ENCODE measurements at places on chromosomes 5 and 9.
A peak's percentile ranks its signal among the peaks of the same experiment; 100 is the strongest.

DNA sequence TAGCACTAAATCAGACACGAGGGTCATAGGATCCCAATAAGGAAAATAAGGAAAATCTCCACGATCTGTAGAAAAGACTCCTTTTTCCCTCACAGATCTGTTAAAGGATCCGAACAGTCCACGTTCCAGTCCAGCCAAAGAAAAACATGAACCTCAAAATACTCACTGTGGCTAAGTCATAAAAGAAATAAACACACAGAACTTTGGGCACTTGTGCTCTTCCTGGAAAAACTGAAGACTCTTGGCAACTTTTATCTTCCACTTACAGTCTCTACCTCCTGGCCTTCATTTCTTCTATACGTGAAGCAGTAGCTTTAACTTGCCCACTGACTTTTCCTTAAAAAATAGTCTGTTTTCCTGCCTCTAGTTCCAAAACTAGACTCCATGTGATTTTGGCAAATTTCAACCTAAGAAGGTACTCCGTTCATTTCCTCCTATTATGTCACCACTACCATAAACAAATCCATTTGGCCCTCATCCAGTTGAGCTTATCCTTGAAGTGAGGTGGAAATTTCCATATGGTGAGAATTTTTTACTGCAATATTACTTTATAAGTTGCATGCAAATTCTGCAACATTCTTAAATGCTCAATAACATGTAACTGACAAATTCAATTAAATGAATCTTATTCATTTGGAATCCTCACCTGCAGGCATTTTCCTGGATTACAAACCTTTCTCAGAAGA, 5.3 kb upstream of the LHFPL2 start:
- DNase-seq: no peak
- no peaks in the 10 kb centered on the region for H3K4me1 ChIP-seq
- no peak overlapping the region for H3K27ac ChIP-seq
- H3K4me3 ChIP-seq: no peak overlapping the region
- no peaks in the 10 kb centered on the region for H3K27me3 ChIP-seq
- H3K36me3 ChIP-seq: no peaks in the 10 kb centered on the region

GRCh38 chr5:88675168-88675707, 207.7 kb downstream of the MEF2C start:
- no peaks in the 10 kb centered on the region for H3K36me3 ChIP-seq
- no peaks in the 10 kb centered on the region for H3K4me1 ChIP-seq
- DNase-seq: no peak
- H3K4me3 ChIP-seq: no peak overlapping the region

GRCh38 chr5:94066437-94067207, 325.2 kb upstream of the POU5F2 start:
- H3K27ac ChIP-seq: no peak overlapping the region
- H3K4me3 ChIP-seq: no peak overlapping the region
- DNase-seq: no peak
- H3K4me1 ChIP-seq: no peaks in the 10 kb centered on the region
- no peaks in the 10 kb centered on the region for H3K36me3 ChIP-seq

- no peaks in the 10 kb centered on the region for H3K36me3 ChIP-seq
- no peak overlapping the region for H3K27ac ChIP-seq
- DNase-seq: no peak
- peaks cover 53% of the 10 kb centered on the region for H3K27me3 ChIP-seq
These were observed 762 bp downstream of the SNCAIP start for GRCh38 chr5:122312591-122313406.

DNA sequence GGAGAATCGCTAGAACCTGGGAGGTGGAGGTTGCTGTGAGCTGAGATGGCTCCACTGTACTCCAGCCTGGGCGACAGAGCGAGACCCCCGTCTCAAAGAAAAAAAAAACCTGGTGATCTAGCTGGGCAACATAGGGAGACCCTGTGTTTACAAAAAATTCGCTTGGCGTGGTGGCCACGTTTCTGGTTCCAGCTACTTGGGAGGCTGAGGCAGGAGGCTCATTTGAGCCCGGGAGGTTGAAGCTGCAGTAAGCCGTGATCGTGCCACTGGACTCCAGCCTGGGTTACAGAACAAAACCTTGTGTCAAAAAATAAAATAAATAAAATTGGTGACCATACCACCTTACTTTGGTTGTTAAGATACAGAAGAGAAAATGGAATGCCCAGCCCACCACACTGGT, 1.8 kb upstream of the HNRNPAB start:
- DNase-seq: peak; percentile 29
- H3K27me3 ChIP-seq: no peaks in the 10 kb centered on the region
- no peak overlapping the region for H3K4me3 ChIP-seq
- peaks cover 20% of the 10 kb centered on the region for H3K4me1 ChIP-seq
- no peak overlapping the region for H3K27ac ChIP-seq
- H3K36me3 ChIP-seq: peaks cover 23% of the 10 kb centered on the region

Measured in RWPE2 (cell line).